GM04504 (cell line): ENCODE measurements at places on chromosomes 5 and 9.

DNA sequence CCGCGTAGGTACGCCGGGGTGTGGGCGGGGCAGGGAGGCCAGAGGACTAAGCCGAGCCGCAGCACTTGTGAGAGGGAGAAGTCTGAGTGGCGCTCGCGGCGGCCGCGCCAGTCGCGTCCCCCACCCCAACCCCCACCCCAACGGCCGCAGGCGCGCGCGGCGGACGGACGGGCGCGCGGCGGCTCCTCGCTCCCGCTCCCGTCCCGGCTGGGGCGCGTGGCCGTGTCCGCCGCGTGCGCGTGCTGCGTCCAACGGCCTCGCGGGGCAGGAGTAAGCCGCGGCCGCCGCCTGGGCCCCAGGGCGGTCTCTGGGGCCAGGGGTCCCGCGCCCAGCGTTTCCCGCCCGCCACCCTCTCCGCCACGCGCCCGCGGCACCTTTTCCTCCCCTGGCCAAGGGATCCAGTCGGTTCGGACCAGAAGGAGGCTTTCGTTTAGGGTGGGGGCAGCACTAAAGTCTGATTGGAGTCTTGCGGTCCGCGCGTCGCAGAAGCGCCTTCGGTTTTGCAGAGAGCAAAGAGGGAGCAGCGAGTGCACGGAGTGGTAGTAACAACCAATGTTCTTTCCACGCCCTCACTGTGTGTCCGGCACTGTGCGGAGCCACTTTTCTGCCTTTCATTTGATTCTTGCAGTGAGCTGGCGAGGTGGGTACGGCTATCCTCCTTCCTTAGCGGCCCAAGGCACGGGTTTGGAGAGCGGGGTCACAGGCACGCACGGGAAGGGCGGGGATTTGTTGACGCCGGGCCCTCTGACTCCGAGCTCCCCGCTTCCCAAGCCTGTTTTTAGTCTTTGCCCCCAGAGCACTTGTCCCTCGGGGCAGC is 483 bp downstream of the G3BP1 start:
- no peak for DNase-seq

DNA sequence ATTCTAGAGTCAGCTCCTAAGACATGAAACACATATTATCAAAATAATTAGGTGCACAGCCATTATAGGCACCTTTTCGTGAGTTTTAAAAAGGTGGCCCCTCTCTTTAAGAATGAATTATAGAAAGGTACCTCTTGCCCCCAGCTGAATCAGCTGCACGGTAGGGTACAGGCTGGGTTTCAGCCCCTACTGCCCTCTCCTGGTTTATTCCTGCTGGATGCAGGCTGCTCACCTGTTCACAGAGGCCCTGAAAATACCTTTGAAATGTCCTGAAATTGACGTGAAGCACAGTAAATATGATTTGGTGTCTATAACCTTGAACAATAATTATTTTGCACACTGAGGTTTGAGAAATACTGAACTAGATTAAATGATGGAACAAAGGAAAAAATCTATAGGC is 504.8 kb upstream of the SGCD start:
- no peak for DNase-seq

- peak; percentile 44 for DNase-seq
Observed at GRCh38 chr5:9009931-9010651, 535.8 kb downstream of the SEMA5A start.

DNA sequence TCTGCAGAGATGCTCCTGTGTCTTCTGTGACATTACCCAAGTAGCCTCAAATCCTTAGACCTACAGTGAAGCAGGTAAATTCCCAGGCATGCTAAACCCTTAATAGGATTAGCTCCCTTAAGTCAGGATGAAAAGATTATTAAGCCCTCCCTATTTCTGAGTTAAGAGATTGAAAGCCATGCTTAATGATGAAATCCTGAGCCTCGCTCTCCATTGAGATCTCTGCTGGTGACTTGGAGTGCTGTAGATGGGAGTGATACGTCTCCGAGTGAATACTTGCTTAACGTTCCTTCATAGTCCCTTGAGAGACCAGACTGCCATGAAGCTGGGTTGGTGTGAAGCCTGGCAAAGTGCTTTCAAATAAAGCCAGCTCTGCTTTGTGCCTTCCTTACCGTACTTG is 34.2 kb downstream of the AOPEP start:
- no peak for DNase-seq

- DNase-seq: peak; percentile 88
Observed at GRCh38 chr9:78439190-78439865, 142.4 kb downstream of the PSAT1 start.

DNA sequence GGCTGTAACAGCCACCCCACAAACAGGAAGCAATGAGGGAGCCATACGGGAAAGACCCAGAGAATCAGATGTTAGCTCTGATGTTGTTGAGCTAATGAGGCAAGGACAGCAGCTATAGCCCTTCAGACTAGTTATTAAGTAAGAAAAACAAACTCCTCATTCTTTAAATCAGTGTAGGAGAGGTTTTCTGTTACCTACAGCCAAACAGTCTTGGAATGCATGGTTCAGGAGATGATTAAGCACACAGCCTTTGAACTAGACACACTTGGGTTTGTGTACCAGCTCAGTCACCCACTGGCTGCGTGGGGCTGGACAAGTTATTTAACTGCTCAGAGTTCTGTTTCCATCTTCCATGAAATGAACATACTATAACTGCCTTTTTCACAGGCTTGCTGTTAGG is 68.1 kb downstream of the SPOCK1 start:
- no peak for DNase-seq

DNA sequence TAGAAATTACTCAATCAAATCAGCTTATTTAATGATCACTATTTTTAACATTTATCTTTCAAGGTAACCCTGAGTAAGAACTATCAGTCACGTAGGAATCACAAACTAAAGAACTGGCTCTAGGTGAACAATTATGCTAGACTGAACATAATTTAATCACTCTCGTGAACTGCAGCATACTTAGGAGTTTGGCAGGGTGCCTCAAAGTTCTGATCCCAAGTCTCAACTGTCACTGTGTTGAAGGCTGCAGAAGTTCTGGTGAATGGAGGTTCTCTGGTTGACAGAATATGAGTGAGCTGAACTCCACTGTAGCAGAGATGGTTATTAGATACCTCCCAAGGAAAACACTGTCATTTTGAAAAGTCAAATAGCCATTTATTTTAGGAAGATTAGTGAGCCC is 89.1 kb downstream of the KLHL3 start:
- no peak for DNase-seq

DNA sequence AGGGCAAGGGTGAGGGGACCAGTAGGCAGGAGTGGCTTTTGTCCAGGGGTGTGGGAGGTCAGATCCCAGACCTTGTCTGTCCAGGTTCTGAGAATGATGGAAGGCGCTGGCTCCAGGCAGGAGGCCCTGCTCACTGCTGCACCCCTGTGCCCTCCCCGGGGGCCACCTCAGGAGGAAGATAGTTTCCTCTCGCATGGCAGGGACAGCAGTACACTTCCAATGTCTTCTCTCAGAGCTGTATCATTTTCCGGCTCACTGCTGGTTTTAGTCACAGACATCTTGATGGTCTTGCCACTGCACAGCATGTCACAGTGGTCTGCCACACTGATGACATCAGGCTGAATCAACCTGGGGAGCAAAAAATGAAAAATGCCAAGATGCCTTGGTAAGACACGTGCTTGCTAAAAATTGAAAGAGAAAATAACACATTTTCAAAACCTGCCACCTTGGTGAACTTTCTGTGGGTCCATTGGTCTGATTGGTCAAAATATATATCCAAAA is 3.3 kb upstream of the SLC6A3 start:
- no peak for DNase-seq

GRCh38 chr5:150510460-150511263 is 2.7 kb downstream of the NDST1 start:
- DNase-seq: no peak

DNA sequence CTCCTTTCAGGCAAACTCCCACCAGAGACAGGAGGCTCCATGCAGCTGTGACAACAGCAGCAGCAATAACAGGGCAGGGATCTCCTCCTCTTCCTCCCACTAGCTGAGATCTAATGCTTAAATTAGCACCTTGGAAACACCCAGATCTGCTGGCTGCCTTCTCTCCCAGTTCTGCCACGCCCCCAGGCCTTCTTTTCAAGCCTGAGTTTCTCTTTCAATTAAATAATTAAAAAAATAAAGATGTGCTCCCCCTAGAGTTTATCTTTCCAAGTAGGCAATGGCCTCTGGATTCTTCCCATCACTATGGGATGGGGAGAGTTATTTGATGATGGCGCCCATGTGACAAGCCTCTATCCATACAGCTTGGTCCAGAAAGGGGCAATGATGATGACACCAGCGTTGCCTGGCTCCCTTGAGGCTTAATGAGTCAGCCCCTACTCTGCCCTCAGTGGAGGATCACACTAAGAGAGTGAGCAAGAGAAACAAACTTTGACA is 3.8 kb downstream of the FAM219A start:
- DNase-seq: no peak

GRCh38 chr9:127122176-127123063 is at the start of gene ANGPTL2:
ANGPTL2 (minus strand) TSS chr9:127122635; CDS start chr9:127108731, 13,904 bp downstream.
- peak; percentile 91 for DNase-seq

- DNase-seq: no peak
Observed at GRCh38 chr9:121545150-121545874, 45.7 kb upstream of the GGTA1 start.

DNA sequence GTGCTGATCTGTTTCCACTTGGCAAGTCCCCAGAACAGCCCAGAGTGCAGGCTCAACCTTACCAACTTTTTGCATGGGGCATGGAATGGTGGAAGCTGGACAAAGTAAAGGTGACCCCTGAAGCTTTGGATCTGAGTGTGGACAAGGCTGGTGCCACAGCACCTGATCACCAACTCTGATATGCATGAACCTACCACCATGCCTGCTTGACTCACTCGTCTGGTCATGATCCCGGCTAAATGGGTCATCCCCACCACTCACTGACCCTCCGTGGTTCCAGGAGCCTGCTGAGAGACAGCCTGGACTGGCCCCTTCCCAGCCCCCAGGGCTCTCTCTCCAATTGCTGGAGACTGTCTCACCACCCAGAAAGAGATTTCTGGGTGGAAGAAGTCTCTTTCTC is 14.4 kb upstream of the SLC22A4 start:
- DNase-seq: no peak

DNA sequence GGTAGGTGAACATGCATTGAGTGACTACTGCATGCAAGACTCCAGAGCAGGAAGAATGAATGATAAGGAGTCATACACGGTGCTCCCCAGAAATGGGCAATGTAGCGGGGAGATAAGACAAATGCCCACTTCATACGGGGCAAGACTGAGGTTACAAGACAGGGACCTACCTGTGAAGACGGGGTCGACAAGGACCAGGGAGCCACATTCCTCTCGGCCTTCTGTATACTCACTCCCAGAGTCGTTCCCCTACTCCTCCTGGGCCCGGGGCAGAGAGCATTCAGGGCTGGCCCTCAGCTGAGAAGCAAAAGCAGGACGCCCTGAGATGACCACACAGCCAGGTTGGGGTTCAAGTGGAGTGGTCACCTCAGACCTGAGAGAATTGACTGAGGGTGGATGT is 26.7 kb downstream of the PITX1 start:
- no peak for DNase-seq

GRCh38 chr5:40734986-40735385 is 20.8 kb downstream of the TTC33 start:
- DNase-seq: no peak

DNA sequence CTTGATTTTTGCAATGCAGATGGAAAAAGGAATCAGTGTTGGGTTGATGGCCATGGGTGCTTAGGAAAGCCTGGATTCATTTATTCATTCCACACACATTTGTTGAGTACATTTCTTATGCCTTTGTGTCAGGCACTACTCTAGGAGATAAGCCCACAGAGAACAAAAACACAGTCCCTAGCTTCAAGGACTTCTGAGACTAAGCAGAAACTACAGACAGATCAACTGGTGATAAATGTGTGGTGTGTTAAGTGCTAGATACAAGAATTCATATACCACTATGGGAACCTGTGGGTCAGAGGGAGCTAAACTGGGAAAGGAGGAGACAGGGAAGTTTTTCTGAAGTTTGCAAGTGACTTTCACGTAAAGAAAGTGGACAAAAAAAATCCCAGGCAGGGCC is 119.9 kb downstream of the CEMIP2 start:
- no peak for DNase-seq

DNA sequence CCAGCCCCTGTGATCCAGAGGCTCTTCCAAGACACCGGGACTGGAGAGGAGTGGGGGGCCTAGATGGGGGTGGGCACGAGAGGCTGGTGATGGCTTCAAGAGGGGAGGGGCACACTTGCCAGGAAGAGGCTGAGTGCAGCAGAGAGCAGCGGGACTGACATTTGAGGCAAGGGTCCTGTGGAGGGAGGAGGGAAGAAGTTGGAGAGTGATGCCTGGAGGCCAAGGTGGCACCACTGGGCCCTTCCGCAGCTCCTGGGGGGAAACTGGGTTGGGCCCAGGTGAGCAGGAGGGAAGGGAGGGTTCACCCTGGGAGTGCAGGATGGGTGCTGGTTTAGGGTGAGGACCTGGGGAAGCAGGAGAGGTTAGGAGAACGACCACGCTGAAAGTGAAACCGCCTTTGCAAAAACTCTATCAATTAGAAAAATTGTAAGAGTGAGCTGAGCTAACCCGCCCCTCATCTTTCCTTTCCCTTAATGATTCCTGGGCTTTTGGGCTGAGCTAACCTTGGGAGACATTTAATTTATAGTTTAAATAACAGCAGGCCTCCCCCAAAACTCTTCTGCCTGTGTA is 26.2 kb downstream of the ABO start:
- DNase-seq: no peak

- no peak for DNase-seq
Observed at GRCh38 chr5:110853267-110853666, 114.5 kb downstream of the SLC25A46 start.

DNA sequence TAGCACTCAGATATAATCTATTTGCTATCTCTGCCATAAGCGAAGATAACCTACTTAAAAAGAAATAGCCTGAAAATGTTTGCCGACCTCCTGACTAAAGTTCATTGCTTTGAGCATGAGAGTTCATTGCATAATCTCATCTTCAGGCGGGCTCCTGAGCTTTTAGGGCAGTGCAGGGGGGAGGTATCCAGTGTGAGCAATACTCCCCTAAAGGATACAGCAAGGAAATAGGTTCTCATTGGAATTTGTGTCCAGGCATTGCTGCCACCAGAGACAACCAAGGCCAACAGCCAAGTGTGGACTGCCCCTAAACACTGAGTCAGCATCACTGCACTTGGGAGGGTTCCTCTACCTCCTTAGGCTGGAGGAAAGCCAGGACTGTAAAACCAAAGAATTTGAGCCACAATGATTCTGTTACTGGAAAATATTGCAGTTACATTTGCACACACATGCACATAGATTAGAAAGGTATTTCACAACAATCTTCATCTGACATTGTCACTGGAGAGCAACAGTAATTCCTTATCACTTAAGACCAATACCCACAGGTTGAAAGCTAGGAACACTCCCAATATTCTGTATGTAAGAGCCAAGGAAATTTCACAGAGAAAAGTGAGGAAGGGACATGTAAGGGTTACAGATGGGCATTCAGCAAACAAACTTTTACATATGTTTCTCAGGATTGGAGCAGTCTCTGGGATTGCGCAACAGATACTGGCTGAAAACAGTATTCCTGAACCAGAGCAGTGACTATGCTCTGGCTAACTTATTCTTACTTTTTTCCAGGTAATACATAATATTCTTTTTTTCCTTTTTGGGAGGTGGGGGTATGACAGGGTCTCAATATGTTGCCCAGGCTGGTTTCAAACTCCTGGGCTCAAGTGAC is 98.6 kb upstream of the TLE1 start:
- peak; percentile 95 for DNase-seq

- peak; percentile 69 for DNase-seq
Observed at GRCh38 chr9:116661037-116661954, 25.8 kb upstream of the TRIM32 start.
